ENCODE measurements at places on chromosomes 6 and 20. TPM values are rescaled to one million over a fixed set of nuclear protein-coding genes. Genes with fewer than 3 reads are reported as not detected.

DNA sequence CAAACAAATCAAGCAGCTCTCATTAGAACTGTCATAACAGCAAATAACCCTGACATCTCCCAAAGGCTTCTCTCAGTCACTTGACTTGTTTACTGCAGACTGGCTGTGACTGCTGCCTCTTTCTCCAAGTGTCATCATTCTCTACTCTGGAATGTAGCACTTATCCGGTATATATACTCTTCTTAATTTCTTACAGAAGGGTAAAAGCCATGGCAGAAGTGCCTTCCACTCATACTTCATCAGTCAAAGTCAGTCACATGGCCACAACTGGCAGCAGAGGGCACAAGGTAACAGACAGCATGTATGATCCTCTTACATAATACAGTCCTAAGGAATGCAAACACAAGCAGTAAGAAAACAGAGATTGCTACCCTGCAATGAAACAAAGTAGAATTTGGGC lies 9.3 kb downstream of the NAPB start:
- no peak overlapping the region for H3K4me3 ChIP-seq
- no peaks in the 10 kb centered on the region for H3K4me1 ChIP-seq
- no peak overlapping the region for H3K27ac ChIP-seq
- no peak for DNase-seq

DNA sequence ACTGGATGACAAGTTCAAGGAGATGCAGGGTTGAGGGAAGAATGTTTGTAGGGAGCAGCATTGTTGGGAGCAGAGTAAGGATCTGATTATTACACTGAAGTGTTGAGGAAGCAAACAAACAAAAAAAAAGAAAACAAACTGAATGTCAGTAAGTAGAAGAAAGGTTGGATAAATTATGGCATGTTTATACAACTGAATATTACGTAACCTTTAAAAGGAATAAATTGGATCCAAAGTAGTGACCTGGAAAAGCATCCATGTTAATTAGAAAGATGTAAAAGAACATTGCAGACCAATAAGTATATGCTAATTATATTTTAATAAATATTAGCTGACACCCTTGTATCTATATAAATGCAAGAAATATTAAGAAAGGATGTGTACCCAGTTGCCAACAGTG lies 12.8 kb upstream of the TSPYL1 start:
- no peak overlapping the region for H3K4me3 ChIP-seq
- no peak for DNase-seq
- no peak overlapping the region for H3K27ac ChIP-seq
- H3K27me3 ChIP-seq: peaks cover 5% of the 10 kb centered on the region

OR12D1 gene
- total RNA-seq: not detected

OTOR gene
- not detected for total RNA-seq

GRCh38 chr20:44702776-44703175 lies 12.4 kb upstream of the CCN5 start:
- H3K36me3 ChIP-seq: no peaks in the 10 kb centered on the region
- H3K4me1 ChIP-seq: peaks cover 9% of the 10 kb centered on the region
- no peaks in the 10 kb centered on the region for H3K27me3 ChIP-seq
- peak overlapping the region; percentile 46 for H3K27ac ChIP-seq
